ENCODE measurements at places on chromosomes 5 and 9.

- DNase-seq = no peak
Measured at GRCh38 chr9:81686614-81687520, 2.5 kb downstream of the TLE1 start.

DNA sequence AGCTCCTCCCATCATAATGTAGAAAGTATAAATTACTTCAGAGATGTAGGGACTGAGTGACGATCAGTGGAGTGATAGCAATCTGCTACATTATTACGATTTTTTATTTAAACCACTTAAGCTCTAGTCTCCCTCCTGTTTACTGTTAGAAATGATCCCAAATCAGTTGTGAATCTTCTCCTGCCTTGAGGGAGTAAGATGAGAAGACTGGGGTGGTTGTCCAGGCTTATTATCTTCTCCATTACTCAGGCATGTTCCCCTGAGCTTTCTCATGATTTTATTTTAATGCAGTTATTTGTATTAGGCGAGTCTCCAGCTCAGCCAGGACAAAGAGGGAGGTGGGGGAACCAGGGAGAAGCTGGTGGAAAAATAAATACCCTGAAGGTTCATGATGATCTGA, 48.2 kb upstream of the CTNNA1 start:
- no peak for DNase-seq

- no peak for DNase-seq
Measured at GRCh38 chr9:6441269-6441668, 28.3 kb downstream of the UHRF2 start.

DNA sequence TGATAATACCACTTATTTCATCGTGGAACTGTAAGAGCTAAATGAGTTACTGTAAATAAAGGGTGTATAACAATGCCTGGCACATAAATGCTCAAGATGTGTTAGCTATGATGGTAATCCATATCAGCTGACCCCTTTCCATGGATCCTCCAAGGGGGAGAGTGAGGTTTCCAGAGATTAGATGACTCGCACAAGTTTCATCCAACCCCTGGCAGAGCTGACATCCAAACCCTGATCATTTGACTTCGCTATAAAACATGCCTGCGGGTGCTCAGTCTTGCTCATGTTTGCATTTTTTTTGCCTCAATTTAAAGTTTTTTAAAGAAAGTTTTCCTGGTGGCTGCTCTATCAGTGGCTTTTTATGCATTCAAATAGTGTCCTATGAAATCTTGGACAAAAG, 145.7 kb upstream of the SMIM23 start:
- no peak for DNase-seq

DNA sequence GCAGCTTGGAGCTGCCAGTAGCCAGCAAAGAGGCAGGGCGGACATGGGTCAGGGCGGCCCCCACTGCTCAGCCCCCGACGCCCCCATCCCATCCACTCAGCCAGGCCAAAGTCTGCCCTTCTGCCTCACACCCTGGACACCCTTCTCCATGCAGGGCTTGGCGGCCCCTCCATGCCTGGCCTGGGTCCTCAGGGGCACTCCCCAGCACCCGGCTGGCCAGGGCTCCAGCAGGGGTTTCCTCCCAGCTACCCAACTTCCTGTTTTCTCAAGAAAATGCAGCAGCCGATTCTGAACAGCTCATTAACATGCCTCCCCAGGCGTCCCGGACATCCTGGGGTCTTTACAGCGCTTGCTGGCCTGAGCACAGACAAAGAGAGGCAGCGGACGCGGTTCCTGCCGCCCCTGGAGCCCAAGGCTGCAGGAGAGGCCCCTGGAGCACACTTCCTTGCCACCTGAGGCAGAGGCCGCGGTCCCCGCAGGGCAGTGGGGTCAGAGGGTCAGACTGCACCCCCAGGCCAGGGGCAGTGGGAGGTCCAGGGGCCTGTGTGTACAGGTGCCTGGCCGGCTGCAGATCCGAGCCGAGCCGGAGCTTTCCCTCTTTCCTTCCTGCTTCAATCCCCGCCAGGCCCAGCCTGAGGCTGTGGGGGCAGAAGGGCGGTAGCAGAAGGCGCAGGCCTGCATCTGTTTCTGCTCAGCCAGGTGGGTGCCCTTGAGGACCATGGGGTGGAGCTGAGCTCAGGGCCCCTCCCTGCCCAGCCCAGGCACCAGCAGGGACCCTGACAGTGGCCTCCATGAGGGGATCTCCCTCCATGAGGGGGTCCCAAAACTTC, 18.7 kb upstream of the NRARP start:
- DNase-seq = no peak

DNA sequence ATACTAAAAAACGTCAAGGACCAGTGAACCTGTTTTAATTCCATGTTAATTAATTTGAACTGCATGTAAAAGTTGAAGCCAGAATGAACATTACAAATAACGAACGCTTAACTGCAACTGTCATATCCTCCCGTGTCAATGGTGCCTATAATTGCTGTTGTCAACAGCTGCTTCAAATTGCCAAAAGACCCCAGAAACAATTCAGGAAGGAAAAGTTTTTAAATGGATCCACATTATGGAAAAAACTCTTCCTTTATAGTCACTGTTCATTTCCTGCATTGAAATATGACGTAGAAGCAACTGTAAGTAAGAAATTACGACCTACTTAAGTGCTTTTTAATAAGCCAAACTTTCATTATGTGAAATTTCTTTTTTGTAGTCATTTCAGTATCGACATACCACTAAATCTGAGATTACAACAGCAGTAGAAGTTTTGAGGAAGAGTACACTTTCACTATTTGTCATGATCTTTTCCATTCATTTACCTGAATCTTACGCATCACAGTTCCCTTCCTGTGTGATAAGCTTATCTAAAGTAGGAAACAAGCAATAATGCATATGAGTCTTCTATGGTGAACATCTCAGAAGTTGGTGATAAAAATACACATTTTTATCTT, 37.8 kb downstream of the MEF2C start:
- DNase-seq = no peak

- DNase-seq = no peak
Measured at GRCh38 chr5:56656846-56657726, 158.3 kb upstream of the MAP3K1 start.

DNA sequence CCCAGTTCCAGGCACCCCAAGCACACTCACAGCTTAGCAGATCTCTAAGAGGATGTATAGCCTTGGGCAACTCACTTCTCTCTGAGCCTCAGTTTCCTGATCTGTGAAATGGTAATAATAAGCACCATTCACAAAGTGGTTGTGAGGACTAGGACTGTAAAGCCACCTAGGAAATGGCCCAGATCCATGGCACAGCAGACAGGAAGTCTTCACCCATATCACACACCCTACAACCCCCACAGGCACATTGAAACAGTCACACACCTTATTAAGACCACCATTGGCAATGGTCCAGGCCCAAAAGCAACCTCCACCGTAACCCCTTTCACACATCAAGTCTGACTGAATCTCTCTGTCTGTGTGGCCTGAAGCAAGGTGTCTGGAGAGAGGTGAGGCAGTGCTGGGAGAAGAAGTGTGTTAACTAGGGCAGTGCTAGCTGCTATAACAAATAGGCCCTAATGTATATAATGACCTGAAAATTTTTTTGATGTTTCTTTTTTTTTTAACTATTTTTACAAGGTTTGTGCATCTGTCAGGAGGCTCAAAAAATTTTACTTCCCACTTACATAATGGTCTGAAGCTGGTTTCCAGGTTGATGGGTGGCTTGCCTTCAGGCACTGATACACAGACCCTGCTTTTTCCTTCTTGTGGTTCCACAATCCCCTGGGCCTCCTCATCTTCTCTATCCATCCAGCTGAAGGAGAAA, 2.4 kb upstream of the RGS14 start:
- no peak for DNase-seq

GRCh38 chr5:148786456-148786855, 40.0 kb upstream of the ADRB2 start:
- no peak for DNase-seq

All from stimulated activated CD4-positive, alpha-beta T cell treated with anti-CD3 and anti-CD28 coated beads, TNF-alpha, amount 100 ng/mL, for 1 hour (primary cell).